ENCODE measurements at places on chromosomes 12 and 14.

DNA sequence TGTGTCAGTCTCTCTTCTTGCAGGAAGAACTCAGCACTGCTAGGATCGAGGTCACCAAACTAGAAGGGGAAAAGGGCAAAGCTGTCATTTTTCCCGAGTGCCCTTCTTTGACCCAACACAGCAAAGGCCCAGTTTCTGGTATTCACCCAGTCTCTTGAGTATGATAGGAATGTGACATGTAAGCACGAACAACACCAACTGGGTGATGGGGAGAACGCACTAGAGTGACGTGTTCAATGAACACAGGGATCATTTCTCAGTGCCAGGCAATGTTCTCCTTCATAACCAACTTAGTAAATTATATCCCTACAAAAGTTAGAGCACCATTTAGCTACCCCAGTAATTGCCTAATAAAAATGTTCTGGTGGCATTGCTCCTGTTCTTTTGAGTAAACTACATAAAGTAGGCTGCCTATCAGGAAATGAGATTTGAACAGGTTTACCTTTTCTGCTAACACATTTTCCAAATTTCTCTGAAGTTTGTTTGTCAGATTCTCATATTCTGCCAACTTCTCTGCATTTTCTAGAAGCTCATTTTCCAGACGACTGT lies 64.5 kb downstream of the NIN start:
- DNase-seq: no peak

- DNase-seq: no peak
Measured at GRCh38 chr12:11622876-11623281, 26.6 kb upstream of the ETV6 start.

DNA sequence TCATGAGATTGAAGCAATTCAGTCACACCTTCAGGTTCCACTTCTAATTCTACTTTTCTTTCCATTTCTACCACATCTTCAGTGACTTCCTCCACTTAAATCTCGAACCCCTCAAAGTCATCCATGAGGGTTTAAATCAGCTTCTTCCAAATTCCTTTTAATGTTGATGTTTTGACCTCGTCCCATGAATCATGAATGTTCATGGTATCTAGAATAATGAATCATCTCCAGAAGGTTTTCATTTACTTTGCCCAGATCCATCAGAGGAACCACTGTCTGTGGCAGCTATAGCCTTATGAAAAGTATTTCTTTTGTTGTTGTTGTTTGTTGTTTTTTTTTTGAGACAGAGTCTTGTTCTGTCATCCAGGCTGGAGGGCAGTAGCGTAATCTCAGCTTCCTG lies 7.6 kb downstream of the RXYLT1 start:
- DNase-seq: no peak

- no peak for DNase-seq
Measured at GRCh38 chr12:1080520-1081223, 89.6 kb downstream of the ERC1 start.

DNA sequence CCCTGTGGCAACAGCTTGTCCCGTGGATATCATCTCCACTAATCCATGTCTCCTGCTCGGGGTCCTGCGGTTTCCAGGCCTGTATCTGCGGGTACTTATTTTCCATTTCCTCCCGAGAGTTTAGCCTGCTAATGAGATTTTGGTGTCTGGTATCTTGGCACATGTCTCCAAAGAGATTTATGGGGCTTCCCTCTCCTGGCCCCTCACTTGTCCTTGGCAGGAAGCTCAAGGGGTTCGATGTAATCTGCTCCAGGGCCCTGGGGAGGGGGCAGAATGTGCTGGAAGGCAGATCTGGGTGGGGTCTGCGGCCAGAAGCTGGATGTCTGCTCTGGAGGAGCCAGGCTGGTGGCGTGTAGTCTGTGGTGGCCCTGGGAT lies 85.7 kb downstream of the KIF26A start:
- no peak for DNase-seq

DNA sequence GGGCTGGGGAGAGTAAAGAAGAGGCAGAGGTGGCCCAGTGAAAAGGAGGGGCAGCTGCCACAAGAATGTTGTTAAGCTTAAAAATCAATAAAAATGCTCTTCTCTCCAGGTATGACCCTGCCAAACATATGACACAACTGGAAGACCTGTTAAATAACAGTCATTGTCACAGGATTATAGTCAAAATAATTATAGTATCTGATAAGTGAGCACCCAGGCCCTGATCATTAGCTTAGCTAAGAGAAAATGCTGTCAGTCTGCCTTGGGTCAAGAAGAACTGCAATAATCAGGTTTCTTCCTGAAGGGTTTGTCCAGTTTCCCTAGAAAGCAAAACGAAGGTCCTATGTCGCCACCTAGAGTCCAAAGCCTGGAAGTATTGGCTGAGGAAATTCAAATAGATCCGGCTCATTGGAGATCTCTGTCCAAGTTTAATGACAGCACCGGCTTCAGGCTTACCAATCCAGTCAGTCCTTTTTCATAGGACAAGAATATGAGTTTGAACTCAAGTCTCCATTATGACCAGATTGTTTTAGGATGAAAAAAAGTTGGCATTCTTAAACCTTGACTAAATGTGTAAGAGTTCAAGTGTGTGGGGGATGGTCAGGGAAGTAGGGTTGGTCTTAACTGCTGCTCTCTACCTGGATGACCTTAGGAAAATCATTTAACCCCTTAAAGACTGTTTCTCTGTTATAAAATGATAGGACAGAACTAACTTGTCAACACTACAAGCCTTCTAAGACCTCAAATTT lies 22.5 kb upstream of the NKX2-8 start:
- no peak for DNase-seq

- DNase-seq: no peak
Measured at GRCh38 chr12:13499008-13499407, 302.5 kb downstream of the EMP1 start.

- DNase-seq: no peak
Measured at GRCh38 chr12:5944688-5945070, 380 bp downstream of the ANO2 start.

DNA sequence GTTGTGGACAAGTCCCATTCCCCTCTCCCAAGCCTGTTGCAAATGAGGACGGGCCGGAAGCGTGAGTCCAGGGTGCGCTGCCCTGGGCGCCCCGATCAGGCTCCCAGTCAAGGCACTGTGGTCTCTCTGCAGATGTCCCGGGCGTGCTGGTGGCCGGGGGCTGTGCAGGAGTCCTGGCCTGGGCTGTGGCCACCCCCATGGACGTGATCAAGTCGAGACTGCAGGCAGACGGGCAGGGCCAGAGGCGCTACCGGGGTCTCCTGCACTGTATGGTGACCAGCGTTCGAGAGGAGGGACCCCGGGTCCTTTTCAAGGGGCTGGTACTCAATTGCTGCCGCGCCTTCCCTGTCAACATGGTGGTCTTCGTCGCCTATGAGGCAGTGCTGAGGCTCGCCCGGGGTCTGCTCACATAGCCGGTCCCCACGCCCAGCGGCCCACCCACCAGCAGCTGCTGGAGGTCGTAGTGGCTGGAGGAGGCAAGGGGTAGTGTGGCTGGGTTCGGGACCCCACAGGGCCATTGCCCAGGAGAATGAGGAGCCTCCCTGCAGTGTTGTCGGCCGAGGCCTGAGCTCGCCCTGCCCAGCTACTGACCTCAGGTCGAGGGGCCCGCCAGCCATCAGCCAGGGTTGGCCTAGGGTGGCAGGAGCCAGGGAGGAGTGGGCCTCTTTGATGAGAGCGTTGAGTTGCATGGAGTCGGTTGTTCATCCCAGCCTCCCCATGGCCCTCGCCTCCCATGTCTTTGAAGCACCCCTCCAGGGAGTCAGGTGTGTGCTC lies 6.3 kb downstream of the SLC25A47 start:
- DNase-seq: no peak

DNA sequence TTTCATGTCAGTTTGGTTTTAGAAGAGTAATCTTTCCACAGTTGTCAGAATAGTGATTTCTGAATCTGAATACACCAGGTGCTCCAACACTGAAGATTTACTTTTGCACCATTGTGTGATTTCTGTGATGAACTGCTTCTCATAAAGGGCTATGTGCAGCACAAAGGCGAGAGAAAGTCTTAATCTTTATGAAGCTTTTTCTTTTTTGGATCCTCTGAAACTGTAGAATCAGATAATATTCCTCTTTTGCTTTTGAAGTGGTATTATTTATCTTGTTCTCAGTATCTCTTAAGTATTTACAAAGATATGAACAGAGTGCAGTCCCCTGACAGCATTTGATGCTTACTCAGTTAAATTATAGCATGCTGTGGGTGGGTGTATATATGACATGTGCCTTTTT lies 207.8 kb downstream of the NAV3 start:
- no peak for DNase-seq

GRCh38 chr12:85527192-85527591 lies 247.2 kb downstream of the ALX1 start:
- DNase-seq: no peak

DNA sequence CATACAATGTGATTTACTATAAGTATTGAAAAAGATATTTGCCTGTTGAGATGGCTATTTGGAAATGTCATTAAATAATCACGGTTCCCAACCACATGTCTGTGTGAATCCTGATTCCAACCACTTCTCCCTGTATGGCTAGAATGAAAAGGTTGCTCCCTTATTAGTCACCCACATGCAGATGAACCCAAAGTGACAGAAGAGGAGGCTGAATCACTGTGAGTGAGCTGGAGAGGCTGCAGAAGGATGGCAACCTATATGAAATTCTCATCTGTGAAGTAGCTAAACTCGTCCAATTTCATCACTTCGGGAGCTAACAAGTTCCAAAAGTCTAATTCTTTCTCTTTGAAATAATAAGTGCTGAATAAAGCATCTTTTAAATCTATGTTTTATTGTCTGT lies 300.5 kb downstream of the PRKD1 start:
- no peak for DNase-seq

DNA sequence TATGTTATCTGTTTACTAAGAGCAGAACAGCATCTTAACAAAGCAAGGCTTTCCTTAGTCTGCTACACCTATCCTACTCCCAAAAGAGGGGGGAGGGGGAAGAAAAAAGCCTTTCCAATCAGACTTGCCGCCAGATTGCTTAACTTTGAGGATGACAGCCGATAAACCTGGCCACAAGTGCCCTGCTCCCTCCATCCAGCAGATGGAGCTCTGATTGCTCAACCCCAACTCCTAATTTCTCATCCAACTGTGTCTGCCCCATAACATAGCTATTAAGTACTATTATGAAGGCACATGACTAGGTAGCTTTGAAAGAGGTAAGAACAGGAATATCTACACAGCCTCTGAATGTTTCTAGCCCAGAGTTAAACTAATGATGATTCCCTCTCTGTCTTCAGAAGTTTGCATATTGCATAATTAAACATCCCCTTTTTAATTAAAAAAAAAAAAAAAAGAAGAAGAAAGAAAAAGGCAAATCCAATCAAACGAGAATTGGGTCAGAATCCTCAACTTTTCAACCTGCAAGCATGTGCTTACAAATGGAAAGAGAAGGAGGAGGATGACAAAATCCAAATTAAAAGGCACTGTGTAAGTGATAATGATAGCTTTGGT lies 247.4 kb downstream of the GALC start:
- no peak for DNase-seq

DNA sequence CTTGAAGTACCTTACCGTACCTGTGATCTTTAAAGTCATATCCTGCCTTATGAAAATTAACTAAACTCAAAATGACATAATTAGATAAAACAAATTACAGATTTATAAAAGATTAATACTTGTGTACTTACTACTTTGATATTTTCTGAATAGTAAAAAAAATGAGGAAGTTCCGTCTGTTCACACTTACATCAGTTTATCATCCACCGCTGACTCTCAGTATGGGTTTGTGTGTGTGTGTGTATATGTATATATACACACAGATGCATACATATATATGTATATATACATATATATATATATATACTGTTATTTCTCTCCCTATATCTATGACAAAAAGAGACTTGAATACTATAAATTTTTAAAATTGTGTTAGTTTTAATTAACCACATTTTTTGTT lies 65.0 kb upstream of the MON2 start:
- DNase-seq: no peak

DNA sequence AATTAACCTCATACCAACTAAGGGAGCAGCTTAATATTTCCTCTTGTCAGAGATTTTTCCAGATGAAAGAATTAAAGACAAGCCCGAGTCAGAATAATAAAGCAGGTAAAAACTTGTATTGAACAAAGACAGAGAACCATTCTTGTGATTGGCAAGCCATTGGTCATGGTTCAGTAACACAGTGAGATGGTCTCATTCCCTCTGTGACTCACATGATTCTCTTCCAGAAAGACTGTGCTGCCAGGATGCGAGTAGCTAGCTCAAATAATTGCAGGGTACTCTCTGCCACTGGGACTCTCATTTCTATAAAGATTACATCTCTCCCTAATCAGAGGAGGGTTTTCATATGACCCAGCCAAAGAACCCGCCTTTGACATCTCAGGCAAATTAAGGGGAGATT lies 179.4 kb downstream of the PHLDA1 start:
- DNase-seq: no peak

DNA sequence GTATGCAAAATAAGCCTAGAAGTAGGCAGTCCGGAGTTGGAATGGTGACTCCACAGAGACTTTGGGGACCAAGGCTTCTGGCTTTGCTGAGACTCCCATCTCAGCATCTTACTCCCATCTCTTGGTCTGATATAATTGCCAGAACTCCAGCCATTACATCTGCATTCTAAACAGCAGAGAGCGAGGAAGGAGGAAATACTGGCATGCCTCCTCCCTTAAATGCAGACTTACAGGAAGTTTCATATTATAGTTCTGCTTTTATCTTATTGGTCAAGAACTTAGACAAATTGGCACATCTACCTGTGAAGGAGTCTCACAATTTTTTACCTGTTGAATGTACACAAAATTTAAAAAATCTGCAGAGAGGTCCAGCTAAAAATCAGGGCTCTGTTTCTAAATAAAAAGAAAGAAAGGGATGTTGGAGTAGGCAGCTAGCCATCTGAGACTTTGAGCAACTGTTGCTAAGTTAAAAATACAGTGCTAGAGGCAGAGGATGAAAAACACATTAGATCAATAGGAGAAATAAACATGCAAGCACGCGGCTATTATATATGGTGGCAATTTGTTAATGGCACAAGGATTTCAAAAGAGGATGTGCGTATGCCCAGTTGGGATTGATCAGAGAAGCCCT lies 209.9 kb upstream of the HMGA2 start:
- DNase-seq: no peak

- no peak for DNase-seq
Measured at GRCh38 chr12:95788637-95789036, 1.9 kb downstream of the NTN4 start.

DNA sequence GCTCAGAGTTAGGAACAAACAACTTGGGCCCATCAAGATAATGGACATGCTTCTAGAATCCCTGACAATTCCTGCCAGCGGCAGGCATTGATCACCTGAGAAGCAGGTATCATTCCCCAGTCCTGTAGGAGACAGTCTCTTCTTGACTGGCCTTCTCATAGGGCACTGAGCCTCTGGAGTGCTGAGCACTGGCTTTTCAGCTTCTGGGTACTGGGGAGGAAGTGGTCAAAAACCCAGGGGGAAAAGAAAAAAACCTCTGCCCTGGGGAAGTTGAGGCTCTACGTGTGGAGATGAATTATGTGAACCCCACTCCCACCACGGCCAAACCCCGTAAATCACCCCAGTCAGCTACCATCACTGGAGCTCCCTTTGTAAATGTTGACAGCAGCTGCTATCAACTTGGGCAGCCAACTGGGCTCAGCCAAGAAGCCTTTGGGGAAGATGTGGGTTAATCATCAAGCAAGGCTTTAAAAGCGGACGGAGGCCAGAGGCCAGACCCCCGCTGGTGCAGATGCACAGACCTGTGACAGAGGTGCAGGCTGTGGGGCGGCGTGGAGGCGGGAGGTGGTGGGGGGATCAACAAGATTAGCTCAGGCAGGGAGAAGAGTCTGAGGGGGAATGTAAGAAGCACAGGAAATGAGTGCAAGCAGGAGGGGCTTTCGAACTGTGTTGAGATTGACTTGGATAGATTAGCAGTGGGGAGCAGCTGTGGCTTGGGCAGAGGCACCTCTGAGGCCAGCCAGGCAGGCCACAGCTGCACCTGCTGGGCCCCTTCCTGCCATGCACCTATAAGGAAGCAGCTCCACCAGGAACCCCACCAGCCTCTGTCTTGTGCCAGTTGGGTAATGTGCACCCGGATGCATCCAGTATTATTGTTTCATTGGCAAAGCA lies 105.4 kb upstream of the HIF1A start:
- no peak for DNase-seq
